ENCODE measurements at places on chromosomes 11 and 22.

- H3K4me1 ChIP-seq, result no peaks in the 10 kb centered on the region
- H3K36me3 ChIP-seq, result no peaks in the 10 kb centered on the region
- no peak overlapping the region for H3K4me3 ChIP-seq
- no peak for DNase-seq
- no peaks in the 10 kb centered on the region for H3K27me3 ChIP-seq
Observed at GRCh38 chr22:41487037-41487935, 18.4 kb downstream of the ACO2 start.

DNA sequence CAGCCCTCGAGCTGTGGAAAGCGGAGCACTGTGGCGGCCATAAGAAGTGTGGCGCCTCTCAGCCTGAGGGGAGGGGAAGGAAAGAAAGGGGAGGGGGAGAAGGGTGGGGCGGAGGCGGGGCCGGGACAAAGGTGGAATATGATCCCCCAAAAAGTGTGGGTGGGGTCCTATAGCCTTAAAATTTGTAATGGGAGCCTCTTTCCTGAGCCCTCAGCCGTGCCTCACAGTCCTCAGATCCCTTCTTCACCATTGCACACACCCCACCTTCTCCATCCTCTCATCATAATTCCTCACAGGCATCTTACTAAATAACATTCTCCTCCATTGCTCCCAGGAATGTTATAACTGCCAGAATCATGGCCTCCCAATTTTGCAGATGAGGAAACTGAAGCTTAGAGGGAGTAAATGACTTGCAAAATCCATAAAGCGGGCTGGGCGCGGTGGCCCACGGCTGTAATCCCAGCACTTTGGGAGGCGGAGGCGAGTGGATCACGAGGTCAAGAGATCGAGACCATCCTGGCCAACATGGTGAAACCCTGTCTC is 600 bp upstream of the RAB6A start:
- no peaks in the 10 kb centered on the region for H3K36me3 ChIP-seq
- H3K4me1 ChIP-seq, result peaks cover 13% of the 10 kb centered on the region
- H3K27me3 ChIP-seq, result no peaks in the 10 kb centered on the region
- H3K4me3 ChIP-seq, result peak overlapping the region; percentile 44

DNA sequence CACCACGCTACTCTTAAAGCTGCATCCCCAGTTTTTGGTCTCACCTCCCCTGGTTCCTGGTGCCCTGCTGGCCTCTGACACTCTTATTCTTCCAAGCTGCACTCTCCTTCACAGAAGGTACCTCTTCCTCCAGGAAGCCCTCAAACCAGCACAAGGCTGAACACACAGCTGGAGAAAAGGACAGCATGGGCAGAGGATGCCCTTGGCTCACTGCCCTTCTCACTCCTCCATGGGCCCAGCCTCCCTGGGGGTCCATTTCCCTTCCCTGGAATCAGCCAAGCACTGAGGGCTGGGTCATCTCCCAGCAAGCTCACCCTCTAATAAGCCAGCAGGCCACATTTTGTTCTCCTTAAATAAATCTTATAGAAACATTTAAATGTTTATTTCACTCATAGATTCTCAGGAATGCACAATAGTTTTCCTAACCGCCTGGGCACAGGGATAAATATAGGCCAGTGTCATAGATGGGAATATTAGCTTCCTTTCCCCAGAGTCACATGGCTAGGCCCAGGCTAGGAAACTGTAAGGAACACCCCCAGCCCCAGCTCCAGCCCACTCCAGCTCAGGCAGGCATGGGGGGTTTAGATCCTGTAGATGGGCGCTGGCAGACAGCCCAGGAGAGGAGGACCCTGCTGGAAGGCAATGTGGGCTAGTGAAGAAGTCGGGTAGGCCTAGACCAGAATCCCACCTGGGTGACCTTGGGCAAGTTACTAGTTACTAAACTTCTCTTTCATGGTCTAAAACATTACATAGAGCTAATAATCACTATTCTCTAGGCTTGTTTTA is 51.5 kb downstream of the IRAG1 start:
- DNase-seq, result no peak
- H3K27me3 ChIP-seq, result no peaks in the 10 kb centered on the region
- no peak overlapping the region for H3K27ac ChIP-seq
- no peak overlapping the region for H3K4me3 ChIP-seq
- peaks cover 19% of the 10 kb centered on the region for H3K4me1 ChIP-seq

GRCh38 chr11:128886406-128887124 is 4.6 kb upstream of the KCNJ5 start:
- DNase-seq, result peak; percentile 25
- H3K4me3 ChIP-seq, result no peak overlapping the region
- H3K4me1 ChIP-seq, result peaks cover 8% of the 10 kb centered on the region
- no peak overlapping the region for H3K27ac ChIP-seq
- H3K27me3 ChIP-seq, result no peaks in the 10 kb centered on the region

DNA sequence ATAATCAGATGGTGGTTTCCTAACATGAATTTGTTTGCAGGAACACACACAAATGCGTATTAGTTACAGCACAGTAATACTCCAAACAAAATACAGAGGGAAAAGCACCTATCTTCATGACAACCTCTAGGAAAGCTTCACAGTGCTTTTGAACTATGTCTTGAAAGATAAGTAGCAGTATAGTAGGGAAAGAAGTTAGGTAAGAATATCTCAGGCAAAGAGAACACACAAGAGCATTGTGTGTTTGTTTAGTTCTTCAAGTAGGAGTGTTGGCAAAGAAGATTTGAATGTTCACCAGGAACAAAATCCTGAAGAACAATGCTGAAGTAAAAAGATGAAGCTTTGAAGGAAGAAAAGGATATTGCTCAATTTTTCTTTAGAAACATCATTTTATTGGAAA is 54.1 kb downstream of the ANO5 start:
- H3K36me3 ChIP-seq, result no peaks in the 10 kb centered on the region
- H3K4me1 ChIP-seq, result no peaks in the 10 kb centered on the region
- no peak overlapping the region for H3K4me3 ChIP-seq
- DNase-seq, result no peak
- no peaks in the 10 kb centered on the region for H3K27me3 ChIP-seq

Measured in MM.1S (cell line).